ENCODE measurements at places on chromosomes 2 and 18. TPM values are rescaled to one million over a fixed set of nuclear protein-coding genes. Genes with fewer than 3 reads are reported as not detected.
A peak's percentile ranks its signal among the peaks of the same experiment; 100 is the strongest.

GRCh38 chr2:12066986-12067385 is 320.6 kb downstream of the LPIN1 start:
- DNase-seq: no peak

DNA sequence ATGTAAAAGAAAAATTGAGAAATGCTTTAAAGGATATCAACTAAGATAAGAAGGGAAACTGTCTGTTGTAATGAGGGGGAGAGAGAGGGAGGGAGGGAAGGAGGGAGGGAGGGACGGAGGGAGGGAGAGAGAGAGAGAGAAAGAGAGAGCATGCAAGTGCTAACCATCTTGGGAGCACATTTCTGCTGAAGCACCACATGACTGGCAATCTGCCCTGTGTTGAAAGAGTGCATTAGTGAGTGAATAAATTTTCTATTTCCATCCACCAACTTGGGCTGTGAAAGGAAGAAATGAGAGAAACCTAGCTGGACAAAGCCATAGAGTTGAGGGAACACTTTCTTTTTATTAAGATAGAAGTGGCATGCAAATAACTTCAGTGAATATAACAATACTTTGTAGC is 110.7 kb downstream of the TMX3 start:
- no peak for DNase-seq

DNA sequence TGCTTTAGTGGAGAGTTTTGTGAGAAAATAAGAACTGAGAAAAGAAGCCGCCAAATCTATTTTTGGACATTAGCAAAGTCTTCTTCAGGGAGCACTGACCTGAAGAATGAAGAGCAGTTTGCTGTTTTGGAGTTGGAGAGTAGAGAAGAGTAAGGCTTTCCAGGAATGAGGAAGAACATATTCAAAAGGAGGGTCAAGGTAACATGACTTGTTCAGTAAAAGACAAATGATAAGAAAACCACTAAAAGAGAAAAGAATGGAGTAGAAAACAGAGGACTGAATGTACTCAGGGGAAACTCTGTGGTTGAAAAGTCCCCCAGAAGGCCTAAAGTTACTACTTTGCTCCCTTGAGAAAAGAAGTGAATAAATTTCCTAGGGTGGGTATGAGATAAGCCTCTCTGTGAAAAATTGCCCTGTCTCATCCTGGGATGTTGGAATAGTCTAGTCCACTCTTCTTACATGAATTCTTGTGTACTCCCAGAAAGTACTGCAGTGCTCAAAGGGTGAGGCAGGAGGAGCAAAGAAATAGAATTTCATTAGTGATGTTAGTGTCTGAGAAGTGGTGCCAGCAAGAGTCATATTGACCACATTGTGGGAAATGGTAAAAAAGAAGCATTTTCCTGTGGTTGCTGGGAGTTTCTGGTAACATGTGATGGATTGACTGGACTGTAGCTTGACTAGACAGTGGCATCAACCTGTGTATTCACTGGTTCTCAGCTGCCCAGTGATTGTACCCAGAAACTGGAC is 27.8 kb downstream of the MBD5 start:
- DNase-seq: no peak

GRCh38 chr2:4695281-4695861 is 992.0 kb downstream of the DCDC2C start:
- no peak for DNase-seq

CCDC148 gene
- 1.3 TPM for polyA plus RNA-seq

PXDN gene
- polyA plus RNA-seq: 42.2 TPM

DNA sequence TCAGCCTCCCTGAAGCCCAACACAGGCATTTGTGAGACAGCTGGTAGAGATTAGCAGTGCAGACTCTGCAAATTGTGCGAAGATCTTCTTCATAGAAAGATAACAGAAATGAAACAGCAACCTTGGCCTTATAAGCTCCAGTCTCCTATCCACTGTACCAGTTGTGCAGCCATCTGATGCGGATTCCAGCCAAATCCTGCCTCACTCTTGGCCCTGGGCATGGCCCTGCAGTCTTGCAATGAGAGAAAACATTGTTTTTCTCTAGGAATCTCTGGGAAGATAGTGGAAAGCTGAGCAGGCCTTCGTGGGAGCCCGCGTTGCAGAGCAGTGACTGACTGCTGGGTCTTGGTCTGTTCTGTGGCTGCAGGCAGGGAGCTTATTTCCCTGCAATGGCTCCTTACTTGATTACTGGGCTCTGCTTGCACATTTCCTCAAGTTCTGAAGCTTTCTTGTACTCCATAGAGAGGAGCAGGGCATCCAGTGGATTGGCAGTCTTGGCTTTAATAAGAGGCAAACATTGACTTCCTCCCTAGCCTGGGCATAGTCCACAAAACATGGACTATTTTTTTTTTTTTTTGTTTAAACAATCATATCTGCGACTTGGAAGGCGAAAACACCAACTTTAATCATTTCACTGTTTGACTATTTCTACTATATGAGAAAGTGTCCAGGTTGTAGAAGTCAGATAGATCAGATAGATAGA is 193.0 kb downstream of the ACTR3 start:
- no peak for DNase-seq

UGT1A9 gene
- not detected for polyA plus RNA-seq

GRCh38 chr2:108586631-108587030 is 52.4 kb downstream of the LIMS1 start:
- DNase-seq: no peak

GRCh38 chr2:201174687-201175086 is 8.3 kb upstream of the CASP10 start:
- peak; percentile 44 for DNase-seq

DNA sequence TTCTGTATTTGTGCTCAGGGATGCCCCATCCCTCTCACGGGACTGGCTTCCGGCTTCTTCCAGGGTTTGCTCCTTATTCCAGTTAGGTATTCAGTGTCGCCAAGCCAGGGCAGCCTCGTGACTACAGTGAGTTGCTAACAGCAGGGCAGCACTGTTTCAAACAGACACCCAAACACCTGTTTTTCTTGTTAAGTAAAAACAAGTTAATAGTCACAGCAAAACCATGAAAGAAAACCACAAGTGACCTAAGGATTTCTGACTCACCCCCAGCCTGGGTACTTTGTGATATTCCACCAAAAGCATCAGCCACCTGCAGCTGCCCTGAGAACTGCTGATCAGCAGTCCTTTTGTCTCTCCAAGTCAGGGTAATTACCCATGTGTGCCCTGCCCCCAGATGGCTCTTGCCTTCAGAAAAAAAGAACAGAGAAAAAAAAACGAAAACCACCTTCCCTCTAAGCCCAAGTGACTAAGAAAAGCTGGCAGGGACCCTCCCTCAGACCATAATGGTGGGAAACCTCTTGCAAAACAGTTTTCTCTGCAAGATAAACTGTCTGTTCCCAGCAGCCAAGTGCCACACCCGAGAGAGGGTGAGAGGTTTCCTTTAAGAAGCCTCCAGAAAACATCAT is 178.2 kb downstream of the ANAPC1 start:
- DNase-seq: peak; percentile 84

- no peak for DNase-seq
These were observed 105.1 kb downstream of the HNRNPLL start for GRCh38 chr2:38497670-38498037.

TMEM200C gene
- polyA plus RNA-seq: 0.73 TPM

DNA sequence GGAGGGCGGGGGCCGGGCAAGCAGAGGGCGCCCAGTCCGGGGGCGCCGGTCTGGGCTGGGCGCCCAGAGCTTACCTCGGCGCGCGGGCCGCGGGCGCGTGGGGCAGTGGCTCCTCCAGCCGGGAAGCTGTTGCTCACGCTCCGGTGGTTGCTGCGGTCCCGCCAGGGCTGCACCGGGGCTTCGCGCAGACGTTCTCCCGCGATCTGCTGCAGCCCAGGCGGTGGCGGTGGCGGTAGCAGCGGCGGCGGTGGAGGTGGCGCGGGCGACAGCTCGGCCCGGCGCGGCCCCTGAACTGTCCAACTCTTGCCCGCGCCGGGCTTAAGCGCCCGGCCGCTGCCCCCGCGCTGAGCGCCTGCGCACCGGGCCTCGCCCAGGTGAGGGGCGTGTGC is 391 bp downstream of the ZNF385B start:
- peak; percentile 70 for DNase-seq

MARCO gene
- not detected for polyA plus RNA-seq

DNA sequence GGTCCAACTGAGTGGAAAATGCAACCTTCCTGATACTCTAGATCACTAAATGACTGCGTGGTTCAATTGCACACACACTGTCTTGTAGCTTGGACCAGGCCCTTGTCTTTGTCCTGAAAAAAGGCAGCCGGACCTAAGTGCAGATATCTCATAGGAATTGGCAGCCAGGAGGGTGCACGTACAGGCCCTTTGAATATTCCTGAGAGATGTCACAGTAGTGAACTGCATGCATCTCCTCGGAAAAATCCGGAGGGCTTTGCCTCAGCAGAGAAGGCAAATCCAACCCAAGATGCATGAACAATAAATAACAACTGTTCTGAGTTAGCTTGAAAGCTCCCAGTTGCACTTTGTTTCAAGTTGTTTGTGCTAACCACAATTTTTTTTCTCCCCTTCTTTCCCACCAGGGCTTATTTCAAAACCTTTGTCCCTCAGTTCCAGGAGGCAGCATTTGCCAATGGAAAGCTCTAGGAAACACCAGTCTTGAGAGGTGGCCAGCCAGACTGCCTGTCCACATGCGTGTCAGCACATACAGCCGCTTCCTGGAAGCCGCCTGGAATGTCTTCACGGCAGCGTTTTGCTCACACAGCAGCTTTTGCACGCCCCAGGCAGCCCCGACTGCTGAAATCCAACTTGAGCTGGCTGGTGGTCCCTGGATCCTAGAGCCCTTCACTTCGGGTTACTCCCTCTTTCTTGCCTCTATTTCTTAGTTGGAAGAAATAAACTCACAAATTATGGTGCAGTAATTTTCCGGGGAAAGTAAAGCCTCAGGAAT is 54.4 kb upstream of the FOSL2 start:
- no peak for DNase-seq

- DNase-seq: no peak
These were observed 83.1 kb downstream of the FARSB start for GRCh38 chr2:222572751-222573174.

DNA sequence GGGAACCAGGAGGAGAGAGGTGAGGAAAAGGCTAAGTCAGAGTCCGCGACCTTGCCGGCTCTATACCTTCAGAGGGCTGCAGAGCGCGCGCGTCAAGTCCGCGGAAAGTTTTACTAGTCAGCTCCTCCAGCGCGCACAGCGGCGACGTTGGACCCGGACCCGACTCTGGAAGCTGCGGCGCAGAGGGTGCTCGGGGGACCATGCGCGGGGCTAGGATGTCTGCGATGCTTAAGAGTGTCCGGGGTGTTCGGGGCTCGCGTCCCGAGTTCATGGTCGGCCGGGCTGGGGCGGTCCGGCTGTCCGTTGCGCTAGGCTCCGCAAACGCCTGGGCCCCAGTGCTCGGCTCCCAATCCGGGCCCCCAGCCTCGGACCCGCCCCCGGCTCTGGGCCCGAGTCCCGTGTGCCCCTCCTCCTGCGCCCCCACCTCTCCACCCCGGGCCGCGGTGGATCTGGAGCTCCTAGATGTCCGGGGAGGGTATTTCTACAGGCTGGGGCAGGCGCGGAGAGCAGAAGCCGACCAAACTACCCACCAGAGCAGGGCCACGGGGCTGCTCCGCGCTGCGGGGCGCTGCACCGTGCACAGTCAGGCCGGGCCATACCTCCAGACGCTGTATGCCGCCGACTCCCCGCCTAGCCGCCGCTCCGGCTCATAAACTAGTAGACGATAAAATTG is at the start of gene LBX2:
Gene LBX2, minus strand, starts transcription at position 337 of the 673 bp plus-strand sequence. Its CDS starts 66 bp downstream, at position 271.
- peak; percentile 57 for DNase-seq

DNA sequence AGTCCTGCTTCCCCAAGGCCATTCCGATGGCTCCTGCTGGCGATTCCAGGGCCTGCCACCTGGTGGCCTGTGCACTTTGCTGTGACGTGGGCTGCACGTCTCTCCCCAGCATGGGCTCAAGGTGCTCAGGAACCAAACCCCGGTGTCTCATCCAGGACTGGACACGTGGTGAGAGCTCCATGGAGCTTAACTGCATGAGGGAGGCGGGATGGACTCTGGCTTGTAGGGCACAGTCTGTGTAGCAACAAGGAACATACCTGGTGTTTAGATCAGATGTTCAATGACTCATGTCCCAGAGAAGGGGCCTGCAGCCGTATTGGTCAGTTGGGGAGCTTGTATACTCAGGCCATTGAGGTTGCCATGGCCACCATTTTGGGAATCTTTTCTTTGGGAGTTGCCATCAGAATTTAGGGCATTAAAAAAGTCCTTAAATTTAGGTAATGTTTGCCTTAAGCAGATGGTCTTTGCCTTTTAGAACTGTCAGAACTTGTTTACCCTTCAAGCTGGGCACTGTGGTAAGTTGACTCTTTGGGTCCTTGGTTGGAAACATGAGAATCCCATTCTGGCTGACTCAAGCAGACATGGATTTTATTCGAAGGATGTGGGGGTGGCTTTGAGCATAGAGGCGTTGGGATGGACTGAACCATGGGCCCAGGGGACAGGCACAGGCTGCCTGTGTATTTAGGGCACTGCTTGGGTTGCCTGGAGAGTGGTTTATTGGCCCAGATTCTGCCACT is 21.0 kb downstream of the AGAP1 start:
- peak; percentile 53 for DNase-seq

DNA sequence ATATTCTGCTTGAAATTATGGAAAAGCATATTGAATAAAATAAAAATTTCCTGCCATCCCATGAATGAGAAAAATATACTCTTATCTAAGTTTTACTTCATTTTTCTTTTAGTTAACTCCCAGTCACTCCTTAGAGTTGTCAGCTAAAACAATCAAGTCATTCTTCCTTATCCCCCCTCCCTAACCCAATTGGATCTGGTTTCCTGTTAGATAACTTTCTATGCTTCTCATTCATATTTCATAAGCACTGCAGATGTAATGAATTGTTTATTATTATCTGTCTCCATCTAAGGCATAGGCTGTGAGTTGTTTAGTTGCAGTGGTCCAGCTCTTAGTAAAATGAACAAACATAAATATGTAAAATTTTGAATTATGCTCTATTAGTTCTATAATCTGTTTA is 244.0 kb upstream of the GCFC2 start:
- no peak for DNase-seq

- no peak for DNase-seq
These were observed 458.7 kb downstream of the RNF144A start for GRCh38 chr2:7375901-7376300.
